ENCODE measurements at places on chromosomes 5 and 9.

GRCh38 chr9:120875195-120875565 is 1.8 kb downstream of the PHF19 start:
- DNase-seq: no peak

DNA sequence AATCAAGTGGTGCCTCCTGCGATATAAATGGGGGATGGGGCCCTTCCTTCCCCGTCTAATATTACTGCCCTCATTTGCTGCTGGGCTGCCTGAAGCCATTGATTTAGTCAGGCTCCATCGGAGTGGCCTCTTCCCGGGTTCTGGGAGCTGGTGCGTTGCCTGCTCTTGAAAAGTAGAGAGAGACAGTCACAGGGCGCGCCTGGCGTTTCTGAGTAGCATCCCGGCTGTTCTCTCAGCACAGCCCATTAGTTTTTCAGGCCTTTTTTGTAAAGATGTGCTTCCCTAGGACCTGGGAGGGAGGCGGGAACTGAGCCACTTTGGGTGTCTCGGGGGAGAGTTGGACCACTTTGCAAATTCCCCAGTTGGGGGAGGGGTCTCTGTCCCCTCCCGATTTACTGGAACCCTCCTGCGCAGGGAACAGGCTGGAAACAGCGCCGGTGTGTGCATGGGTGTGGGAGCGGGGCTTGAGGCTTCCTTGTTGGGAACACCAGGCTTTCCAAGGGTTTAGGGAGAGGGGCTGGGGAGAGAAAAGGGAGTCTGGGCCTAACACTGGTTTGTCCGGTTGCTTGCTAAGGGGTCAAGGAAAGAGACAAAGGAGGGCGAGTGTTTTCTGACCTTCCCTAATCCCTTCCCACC is 4.7 kb downstream of the PRDM6 start:
- DNase-seq: no peak

- no peak for DNase-seq
These were observed 214.4 kb upstream of the PAPPA start for GRCh38 chr9:115939065-115939765.

DNA sequence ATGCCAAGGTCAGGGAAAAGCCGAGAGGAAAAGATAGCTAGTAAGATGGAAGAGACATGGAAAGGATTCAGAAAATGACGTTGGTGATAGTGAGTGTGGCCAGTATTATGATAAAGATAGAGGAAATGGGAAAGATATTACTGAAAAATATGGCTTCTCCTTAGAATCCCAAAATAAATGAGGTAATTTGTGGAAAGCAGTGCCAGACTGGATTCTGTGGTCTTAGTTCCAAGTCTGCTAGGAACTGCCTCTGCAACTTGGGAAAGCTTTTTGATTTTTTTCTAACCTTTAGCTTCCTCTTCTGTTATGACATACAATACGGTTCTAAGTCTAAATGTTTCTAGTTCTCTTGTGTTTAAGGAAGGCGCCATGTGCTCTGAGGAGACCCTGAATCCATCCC is 54.2 kb downstream of the GRIA1 start:
- DNase-seq: no peak

DNA sequence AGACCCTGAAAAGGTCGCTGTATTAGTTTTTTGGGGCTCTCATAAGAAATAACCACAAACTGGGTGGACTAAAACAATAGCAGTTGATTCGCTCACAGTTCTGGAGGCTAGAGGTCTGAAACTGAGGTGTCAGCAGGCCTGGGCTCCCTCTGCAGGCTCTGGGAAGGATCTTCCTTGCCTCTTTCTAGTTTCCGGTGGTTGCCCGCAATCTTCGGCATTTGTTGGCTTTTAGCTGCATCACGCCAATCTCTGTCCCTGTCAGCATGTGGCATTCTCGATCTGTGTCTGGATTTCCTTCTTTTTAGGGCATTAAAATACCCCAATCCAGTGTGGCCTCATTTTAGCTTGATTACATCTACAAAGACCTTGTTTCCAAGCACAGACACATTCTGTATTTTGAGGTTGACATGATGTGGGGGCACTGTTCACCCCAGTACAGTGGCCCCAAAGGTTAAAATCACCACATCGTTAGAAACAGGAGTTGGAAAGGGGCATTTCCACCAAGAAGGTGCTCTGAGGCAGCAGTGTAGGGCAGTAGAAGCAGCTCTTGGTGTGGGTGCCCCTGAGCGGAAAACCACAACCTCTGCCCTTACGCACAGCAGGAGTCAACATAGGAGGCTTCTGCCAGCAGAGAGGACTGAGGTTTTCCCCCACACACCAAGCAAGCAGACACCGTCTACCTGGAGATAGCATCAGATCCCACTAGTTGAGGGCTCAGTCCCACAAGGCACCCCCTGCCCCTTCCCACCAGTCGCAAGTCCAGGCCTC is 13.5 kb downstream of the ZNF79 start:
- DNase-seq: no peak

DNA sequence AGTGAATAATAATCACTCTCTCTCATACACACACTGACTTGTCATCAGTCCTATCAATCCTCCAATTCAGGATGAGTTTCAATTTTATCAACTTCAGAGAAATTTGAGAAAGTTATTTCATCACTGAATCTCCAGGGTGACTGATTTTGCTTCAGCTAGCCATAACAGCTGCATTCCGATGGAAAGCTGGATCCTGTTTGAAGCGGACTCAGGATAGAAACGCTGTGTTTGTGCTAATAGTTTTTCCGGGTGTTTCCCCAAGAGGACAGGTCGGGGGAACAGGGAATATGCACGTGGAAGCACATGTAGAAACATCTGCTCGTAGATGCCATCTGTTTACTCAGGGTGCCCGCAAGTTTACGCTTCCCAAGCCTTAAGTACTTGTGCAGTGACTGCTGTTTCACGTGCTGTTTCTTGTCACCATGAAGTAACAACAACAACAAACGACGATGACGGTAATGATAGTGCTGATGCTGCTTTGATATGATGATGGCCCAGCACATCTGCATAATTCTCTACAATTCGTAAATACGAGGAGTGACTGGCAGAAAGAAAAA is 263.7 kb upstream of the DAPK1 start:
- DNase-seq: no peak

DNA sequence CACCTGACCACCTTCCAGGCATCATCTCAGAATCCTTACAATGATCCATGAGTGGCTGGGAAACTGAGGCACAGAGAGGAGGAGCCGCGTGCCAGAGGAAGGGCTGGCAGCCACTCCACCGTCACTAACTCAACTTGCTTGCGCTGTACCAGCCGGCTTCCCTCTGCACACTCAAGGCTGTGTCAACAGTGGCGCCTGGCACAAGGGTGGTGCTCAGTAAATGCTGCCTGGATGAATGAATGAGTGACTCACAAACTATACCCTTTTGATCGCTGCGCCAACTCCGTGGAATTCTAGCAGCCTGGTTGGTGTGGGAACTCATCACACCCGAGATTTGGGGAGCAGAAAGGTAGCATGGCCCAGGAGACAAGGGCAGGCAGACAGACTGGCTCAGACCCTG is 21.9 kb downstream of the PRRX2 start:
- no peak for DNase-seq

GRCh38 chr5:151692312-151692711 is 5.6 kb upstream of the SPARC start:
- DNase-seq: no peak

DNA sequence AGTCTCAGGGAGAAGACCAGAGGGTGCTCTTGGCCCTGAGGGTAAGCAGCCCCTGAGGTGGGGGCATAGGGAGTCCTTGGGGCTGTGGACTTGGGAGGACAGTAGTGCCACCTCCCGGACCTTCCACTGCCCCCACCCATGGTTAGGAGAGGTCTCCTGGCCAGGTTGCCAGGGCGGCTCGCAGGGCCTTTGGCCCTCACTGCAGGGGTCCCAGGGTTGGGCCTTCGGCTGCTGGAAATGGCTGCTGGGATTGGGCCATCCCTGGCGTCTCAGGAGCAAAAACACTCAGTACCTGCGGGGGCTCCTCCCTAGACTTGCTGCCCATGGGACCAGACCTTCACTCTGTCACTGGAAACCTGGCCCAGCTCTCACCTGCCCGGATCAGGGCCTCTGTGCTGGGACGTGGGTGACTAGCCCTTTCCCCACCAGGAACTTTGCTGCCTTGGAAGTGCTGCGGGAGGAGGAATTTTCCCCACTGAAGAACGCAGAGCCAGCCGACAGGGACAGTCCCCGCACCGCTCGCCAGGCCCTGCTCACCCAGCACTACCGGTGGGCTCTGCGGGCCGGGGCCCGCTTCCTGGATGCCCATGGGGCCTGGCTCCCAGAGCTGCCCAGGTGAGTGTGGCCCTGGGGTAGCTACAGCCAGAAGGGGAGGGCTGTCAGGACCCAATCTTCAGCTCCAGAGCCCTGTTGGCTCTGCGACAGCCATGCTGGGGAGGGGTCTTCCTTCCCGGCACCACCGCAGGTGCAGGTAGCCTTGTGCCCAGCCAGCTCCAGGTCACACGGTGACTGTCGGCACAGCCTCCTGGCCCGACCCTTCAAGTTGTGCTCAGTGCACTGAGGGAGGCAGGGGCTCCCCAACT is 3.2 kb downstream of the UAP1L1 start:
- DNase-seq: no peak

GRCh38 chr5:140627972-140628371 is 5.0 kb downstream of the CD14 start:
- no peak for DNase-seq

GRCh38 chr5:32709750-32710549 is 1.2 kb upstream of the NPR3 start:
- DNase-seq: peak; percentile 72

- DNase-seq: no peak
These were observed 6.6 kb upstream of the ARSI start for GRCh38 chr5:150309101-150309885.

DNA sequence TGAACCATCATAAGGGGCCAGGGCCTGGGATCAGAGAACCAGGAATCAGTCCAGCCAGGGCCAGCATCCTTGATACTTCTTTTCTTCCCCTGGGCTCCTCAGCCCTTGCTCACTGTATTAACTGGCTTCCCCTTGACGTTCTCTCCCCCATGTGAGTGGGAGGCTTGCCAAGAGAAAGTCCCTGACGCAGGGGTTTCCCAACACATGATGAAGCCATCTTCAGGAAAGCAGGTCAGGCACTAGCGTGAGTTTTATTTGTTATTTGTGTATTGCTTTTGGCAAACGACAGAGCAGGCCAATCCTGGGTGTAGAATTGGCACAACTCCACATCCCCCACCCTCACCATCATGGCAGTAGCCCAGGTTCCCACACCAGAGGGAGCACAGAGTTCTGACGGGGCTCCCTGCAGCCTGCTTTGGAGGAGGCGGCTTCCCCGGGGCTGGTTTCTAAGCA is 165.5 kb upstream of the NFIL3 start:
- DNase-seq: peak; percentile 7

- no peak for DNase-seq
These were observed 238.8 kb downstream of the ARHGAP26 start for GRCh38 chr5:143008809-143009521.

DNA sequence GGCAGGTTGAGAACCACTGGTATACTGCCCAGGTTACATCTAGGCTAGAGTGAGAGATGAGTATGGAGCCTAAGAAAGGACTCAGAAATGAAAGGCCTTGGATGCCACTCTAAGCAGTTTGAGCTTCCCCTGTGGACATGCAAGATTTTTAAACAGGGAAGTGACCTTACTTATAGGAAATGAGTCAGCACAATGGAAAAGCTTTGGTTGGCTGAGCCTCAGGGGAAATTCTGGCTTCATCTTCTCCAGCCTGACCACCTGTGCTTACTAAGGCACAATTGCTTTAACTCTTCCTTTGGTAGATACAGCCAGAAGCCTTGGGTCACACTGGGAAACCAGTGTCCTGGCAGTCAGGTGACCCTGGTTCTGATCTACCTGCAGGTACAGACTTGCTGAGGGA is 380.2 kb upstream of the ZNF462 start:
- DNase-seq: no peak

DNA sequence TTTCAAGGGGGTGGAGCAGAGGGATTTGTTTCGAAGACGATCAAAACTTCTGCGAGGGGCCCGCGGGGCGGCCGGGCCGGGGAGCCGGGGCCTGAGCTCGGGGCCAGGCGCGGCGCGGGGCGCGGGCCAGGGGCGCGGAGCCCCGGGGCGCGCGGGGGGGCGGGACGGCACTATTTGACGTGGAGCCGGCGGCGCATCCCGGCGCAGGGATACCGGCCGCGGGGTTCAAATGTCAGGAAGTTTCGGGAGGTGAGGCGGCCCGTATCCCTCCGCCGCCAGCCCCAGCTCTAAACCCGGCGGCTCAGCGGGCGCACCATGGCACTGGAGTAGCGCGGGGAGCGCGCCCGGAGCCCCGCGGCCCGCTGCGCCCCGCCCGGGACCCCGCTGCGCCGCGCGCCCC is at the start of gene LMX1B:
LMX1B (plus strand) TSS at position 278 of the 400 bp plus-strand sequence. CDS start 522 bp downstream, outside the sequence.
- peak; percentile 36 for DNase-seq

DNA sequence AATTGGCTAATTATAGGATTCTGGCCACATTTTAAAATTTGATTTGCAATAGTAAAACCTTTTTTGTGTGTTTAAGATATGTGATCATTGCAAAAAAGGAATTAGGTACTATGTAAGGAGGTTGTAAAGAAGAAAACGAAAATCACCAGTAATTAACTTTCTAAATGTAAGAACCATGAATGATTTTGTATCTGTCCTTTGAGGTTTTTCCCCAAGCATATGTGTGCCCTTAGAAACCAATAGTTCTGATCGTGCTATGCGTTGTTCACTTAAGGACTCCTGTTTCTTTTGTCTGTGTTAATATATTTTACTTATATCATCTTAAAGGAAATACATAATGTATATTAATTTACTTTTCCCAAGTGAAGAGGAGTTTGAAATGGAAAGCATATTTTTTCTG is 410.2 kb downstream of the PSAT1 start:
- DNase-seq: no peak

- DNase-seq: no peak
These were observed 241.1 kb downstream of the CRB2 start for GRCh38 chr9:123597048-123597447.

GRCh38 chr5:30596495-30597064 is 596.9 kb upstream of the CDH6 start:
- DNase-seq: no peak

DNA sequence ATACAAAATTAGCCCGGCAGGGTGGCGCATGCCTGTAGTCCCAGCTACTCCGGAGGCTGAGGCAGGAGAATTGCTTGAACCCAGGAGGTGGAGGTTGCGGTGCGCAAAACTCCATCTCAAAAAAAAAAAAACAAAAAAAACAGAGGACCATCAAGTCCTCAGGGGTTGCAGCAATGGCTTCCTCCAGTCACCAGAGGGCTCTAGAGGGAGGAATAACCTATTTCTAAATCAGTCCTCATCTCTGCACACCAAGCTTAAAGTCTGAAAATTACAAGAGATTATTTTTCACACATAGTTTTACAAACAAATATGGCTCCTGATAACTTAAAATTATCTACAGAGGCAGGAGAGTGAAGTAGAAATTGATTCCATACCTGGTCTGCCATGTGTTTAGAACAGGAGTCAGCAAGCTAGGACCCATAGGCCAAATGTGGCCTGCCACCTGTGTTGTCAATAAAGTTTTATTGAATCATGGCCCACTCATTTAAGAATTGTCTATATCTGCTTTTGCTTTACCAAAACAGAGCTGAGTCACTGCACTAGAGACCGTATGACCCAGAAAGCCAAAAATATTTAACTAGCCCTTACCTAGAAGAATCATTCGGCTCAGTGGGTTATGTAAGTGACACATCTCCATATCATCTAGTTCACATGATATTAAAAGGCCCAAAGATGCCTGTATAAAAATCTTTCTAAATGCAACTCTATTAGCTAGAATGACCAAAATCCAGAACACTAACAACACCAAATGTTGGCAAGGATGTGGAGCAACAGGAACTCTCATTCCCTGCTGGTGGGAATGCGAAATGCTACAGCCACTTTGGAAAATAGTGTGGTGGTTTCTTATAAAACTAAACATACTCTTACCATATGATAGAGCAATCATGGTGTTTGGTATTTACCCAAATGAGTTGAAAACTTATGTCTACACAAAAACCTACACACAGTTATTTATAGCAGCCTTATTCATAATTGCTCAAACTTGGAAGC is 207.7 kb downstream of the FRMD3 start:
- no peak for DNase-seq

Data from thyroid gland (tissue), 4 donors.